ENCODE measurements at places on chromosomes 12 and 14. TPM values are rescaled to one million over a fixed set of nuclear protein-coding genes. Genes with fewer than 3 reads are reported as not detected.

PSMA6 gene
- 164 TPM for polyA plus RNA-seq

LALBA gene
- not detected for polyA plus RNA-seq

MMP17 gene
- polyA plus RNA-seq: 4.3 TPM

MYF6 gene
- 0.03 TPM for polyA plus RNA-seq

PTHLH gene
- 0.33 TPM for polyA plus RNA-seq

All from spleen (tissue), 13 donors.